Ascending aorta (tissue), 2 donors: ENCODE measurements at places on chromosomes 4 and X.

- no peaks in the 10 kb centered on the region for H3K27me3 ChIP-seq
- no peaks in the 10 kb centered on the region for H3K4me1 ChIP-seq
Measured at GRCh38 chrX:113956936-113957335, 627.0 kb upstream of the HTR2C start.

GRCh38 chr4:8438743-8439142 is 1.8 kb downstream of the ACOX3 start:
- no peaks in the 10 kb centered on the region for H3K36me3 ChIP-seq
- DNase-seq, result no peak
- H3K4me3 ChIP-seq, result no peak overlapping the region
- no peaks in the 10 kb centered on the region for H3K27me3 ChIP-seq
- no peak overlapping the region for H3K27ac ChIP-seq

DNA sequence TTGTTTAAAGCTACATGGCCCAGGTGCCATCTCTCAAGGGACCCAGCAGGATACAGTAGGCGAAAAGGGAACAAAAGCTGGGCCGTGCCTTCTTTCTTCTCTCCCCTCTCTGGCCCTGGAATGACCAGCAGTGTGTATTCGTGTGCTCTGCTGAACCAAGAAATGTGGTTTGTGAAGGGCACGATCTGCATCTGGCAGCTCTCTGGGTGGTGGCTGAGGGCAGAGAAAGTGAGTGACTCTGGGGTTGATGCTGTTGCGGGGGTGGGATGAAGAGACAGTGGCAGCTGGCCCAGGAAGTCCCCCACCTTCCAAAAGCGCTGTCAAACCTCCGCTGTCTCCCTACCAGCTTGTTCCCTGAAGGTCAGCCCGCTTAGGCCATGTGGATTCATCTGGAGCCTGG is 88.3 kb downstream of the CLDN34 start:
- H3K4me1 ChIP-seq, result no peaks in the 10 kb centered on the region
- H3K27ac ChIP-seq, result no peak overlapping the region
- H3K27me3 ChIP-seq, result no peaks in the 10 kb centered on the region
- no peaks in the 10 kb centered on the region for H3K36me3 ChIP-seq
- no peak overlapping the region for H3K4me3 ChIP-seq
- DNase-seq, result no peak

DNA sequence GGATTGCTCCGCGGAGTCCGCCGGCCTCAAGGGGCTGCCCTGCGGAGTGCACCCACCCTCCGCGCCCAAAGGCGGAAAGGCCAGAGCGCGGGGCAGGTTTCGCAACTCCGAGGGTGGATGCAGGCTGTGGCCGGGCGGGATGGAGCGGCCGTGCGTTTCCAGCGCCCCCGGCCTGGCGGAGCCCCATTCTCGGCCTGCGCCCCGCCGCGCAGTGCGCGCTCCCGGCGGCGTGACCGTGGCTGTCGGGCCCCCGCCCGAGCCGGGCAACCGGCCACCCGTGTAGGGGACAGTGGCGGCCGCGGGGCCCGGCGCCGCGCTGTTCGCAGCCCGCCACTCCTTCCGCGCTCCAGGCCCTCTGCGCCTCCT is 331 bp downstream of the SETD7 start:
- H3K27me3 ChIP-seq, result no peaks in the 10 kb centered on the region
- no peak for DNase-seq
- no peaks in the 10 kb centered on the region for H3K36me3 ChIP-seq
- H3K4me1 ChIP-seq, result no peaks in the 10 kb centered on the region

DNA sequence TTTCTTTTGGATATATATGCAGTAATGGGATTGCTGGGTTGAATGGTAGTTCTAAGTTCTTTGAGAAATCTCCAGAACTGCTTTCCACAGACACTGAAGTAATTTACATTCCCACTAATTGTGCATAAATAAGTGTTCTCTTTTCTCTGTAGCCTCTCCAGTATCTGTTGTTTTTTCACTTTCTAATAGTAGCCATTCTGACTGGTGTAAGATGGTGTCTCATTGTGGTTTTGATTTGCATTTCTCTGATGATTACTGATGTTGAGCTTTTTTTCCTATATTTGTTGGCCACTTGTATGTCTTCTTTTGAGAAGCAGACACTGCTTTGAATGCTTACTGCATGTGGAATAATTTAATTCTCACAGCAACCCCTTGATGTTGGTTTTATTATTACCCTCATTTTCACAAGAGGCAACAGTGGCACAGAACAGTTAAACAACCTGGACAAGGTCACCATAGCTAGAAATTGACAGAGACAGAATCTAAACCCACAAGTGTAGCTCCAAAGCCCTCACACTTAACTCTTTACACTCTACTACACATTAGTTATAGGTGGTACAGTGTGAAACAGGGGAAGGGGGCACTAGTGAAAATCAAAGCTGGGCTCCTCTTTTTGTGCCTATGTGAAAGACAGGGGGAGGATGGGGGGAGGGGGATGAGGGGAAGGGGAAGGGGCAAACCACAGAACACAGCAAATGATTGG is 96.1 kb downstream of the REELD1 start:
- no peak for DNase-seq
- H3K36me3 ChIP-seq, result no peaks in the 10 kb centered on the region
- no peaks in the 10 kb centered on the region for H3K4me1 ChIP-seq
- no peak overlapping the region for H3K4me3 ChIP-seq
- H3K27ac ChIP-seq, result no peak overlapping the region
- H3K27me3 ChIP-seq, result no peaks in the 10 kb centered on the region

DNA sequence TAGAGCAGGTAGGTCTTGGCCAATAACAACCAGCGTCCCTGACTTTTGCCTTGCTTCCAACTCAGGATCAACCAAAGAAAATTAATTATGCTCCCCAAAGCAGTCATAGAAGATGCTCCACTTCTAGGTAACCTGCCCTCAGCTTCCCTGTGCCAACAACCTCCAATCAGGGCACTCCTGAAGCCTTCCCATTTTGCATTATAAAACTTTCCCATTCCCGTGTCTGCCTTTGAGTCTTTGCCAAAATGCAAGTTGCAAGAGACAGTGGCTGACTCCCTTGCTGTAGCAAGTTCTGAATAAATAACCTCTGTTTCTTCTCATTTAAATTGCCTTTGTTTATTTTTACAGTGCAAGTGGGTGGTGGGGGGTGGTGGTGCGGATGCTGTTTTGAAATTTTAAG is 418.0 kb downstream of the PACRGL start:
- H3K27me3 ChIP-seq, result no peaks in the 10 kb centered on the region
- no peak overlapping the region for H3K27ac ChIP-seq
- no peaks in the 10 kb centered on the region for H3K4me1 ChIP-seq

- no peak for DNase-seq
- no peaks in the 10 kb centered on the region for H3K4me1 ChIP-seq
- no peaks in the 10 kb centered on the region for H3K27me3 ChIP-seq
- no peak overlapping the region for H3K27ac ChIP-seq
- no peaks in the 10 kb centered on the region for H3K36me3 ChIP-seq
Measured at GRCh38 chr4:31427691-31428090, 707.5 kb downstream of the PCDH7 start.

- no peaks in the 10 kb centered on the region for H3K36me3 ChIP-seq
- H3K27me3 ChIP-seq, result no peaks in the 10 kb centered on the region
- no peaks in the 10 kb centered on the region for H3K4me1 ChIP-seq
- H3K4me3 ChIP-seq, result no peak overlapping the region
- DNase-seq, result no peak
- no peak overlapping the region for H3K27ac ChIP-seq
Measured at GRCh38 chr4:161285461-161285860, 878.3 kb downstream of the FSTL5 start.

GRCh38 chrX:46380148-46380752 is 165.0 kb downstream of the ZNF674 start:
- no peak overlapping the region for H3K27ac ChIP-seq
- no peak overlapping the region for H3K4me3 ChIP-seq
- H3K4me1 ChIP-seq, result no peaks in the 10 kb centered on the region
- no peaks in the 10 kb centered on the region for H3K27me3 ChIP-seq
- no peak for DNase-seq
- H3K36me3 ChIP-seq, result no peaks in the 10 kb centered on the region
